Smooth muscle cell of bladder (primary cell): ENCODE measurements at places on chromosomes 13 and 19. TPM values are rescaled to one million over a fixed set of nuclear protein-coding genes. Genes with fewer than 3 reads are reported as not detected.

The NAXD gene
- 19.4 and 20.8 TPM in 2 replicates for total RNA-seq

The CLC gene
- total RNA-seq = not detected in 2 replicates

The ZNF723 gene
- total RNA-seq = not detected in 2 replicates

The CARD8 gene
- total RNA-seq = 10.0 and 10.5 TPM in 2 replicates
